Fibroblast of skin of abdomen (primary cell): ENCODE measurements at places on chromosomes 12 and 14.

GRCh38 chr12:22234561-22234960, 99.9 kb downstream of the ST8SIA1 start:
- DNase-seq: peak; percentile 87

DNA sequence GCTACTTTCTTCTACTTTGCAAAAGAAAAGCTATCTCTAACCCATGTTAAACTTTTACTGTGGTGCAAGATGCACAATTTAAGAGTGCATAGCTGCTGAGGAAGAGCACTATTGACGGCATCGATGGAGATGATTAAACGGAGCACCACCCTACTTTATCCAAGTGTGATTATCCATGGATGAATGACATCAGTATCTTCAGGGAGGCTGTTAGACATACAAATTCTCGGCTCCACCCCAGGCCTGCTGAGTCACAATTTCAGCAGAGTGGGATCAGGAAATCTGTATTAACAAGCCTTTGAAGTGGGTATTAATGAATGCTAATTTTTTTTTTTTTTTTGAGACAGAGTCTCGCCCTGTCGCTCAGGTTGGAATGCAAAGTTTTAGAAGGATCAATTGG, 16.2 kb downstream of the SLC2A14 start:
- DNase-seq: peak; percentile 46

- peak; percentile 52 for DNase-seq
These were observed 236.4 kb downstream of the PAWR start for GRCh38 chr12:79454338-79454843.

DNA sequence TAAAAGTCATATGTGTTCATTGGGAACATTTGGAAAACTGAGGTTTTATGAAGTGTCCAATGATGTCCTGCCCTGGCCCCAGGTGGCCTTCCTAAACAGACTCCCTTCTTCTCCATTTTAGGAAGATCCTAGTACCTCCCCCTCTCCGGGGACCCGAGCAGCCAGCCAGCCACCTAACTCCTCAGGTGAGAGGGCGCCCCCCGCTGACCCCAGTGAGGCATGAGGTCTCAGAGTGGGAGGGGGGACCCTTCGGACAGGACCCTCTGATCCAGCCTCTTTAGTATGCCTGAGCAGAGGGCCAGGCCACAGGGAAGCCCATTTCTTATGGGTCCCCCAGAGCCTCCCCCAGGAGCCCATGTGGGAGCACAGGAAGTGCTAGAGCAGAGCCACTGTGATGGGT, 23.7 kb downstream of the DEGS2 start:
- no peak for DNase-seq

GRCh38 chr14:37088356-37089215, 83.8 kb downstream of the SLC25A21 start:
- no peak for DNase-seq

GRCh38 chr12:13594731-13595514, 386.5 kb downstream of the GRIN2B start:
- DNase-seq: no peak

- peak; percentile 53 for DNase-seq
These were observed 141.9 kb downstream of the CRADD start for GRCh38 chr12:93819050-93819491.

GRCh38 chr14:101875727-101876554, 88.4 kb upstream of the DYNC1H1 start:
- DNase-seq: peak; percentile 11

GRCh38 chr12:52405922-52406385, at the start of gene KRT82:
Gene KRT82, minus strand, starts transcription at chr12:52406335. Its CDS starts 58 bp downstream, at chr12:52406277.
- DNase-seq: no peak

GRCh38 chr12:116099652-116100432, 177.7 kb downstream of the MED13L start:
- DNase-seq: no peak

DNA sequence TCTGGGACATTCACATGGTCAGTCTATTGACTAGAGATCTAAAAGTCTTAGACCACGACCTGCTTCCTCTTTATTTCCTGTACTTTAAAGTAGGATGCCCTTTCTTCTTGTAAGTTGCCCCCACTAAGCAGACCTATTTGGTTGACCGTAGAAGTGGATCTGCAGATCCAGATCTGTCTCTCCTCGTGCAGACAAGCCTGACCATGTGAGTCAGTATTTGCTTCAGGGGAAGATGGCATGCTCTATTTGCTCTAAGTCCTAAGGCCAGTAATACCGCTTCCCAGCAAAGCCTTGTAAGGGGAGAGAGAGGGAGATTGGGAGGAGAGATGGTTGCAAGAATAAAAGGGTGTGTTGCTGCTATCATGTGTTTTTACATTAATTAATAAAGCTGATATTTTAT, 46.8 kb downstream of the KCNC2 start:
- no peak for DNase-seq

- DNase-seq: no peak
These were observed at the start of gene DNAJC22 for GRCh38 chr12:49346659-49347310. Gene DNAJC22, plus strand, starts transcription at chr12:49346888. Its CDS starts 1,985 bp downstream, at chr12:49348873.

DNA sequence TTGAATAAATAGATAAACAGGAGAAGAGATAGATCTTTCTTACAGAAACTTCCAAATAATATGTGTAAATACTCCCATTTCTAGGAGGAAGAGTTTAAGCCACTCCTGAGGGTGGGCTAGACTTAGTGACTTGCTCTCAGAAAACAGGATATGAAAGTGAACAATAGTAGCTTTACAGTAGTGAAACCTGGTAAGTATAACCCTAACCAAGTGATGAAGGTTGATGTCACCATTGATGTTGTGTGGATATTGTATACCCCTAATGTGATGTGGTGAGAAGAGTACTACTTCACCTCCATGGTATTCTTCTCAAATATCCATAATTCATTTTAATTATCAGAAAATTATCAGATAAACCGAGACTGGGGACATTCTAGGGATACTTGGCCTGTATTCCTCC, 20.9 kb downstream of the AKAP6 start:
- no peak for DNase-seq

DNA sequence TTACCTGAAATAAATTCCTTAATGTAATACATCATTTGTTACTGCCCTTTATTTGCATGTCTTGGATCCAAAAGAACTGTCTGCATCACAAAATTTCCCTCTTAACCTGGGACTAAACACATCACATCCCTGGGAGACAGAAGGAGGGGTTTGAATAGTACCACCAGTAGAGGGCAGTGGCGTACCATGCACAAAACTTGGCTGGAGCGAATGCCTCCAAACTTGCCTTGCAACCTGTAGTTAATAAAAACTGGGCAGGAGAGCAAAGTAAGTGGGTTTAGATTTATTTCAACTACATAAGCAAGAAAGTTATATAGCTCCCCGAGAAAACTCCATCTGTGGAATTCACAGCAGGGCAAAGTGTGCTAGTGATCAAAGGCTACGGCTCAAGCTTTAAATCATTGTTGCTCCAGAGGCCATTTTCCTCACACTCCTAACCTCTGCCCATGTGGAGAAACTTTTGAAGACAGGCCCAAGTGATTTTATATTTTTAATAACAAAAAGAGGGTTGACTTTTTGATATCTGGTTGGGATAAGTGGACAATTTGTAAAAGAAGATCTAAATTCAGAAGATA, 1176.7 kb upstream of the SEL1L start:
- peak; percentile 81 for DNase-seq

GRCh38 chr12:6979021-6979420, 8.3 kb downstream of the EMG1 start:
- DNase-seq: no peak

- DNase-seq: no peak
These were observed 10.1 kb downstream of the TDP1 start for GRCh38 chr14:89965839-89966238.

DNA sequence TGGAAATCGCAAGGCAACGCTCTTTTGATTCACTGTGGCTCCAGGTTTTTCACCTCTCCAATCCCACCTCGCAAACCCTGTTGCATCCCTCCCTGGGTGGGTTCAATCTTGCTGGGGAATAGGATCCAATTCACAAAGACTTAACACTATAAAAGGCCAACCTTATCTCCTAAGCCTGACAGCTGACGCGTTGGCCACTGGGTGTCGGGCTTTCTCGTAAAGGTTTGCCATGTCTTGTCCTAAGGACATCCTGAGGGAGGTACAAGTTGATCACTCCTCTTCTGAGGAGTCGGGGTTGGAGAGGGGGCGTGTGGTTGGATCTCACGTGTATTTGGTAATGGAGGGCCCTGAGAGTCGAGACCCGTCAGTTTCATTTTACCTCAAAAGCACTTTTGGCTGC, 112.6 kb upstream of the FZD10 start:
- no peak for DNase-seq
